ENCODE measurements at places on chromosomes 11 and 22.
A peak's percentile ranks its signal among the peaks of the same experiment; 100 is the strongest.

DNA sequence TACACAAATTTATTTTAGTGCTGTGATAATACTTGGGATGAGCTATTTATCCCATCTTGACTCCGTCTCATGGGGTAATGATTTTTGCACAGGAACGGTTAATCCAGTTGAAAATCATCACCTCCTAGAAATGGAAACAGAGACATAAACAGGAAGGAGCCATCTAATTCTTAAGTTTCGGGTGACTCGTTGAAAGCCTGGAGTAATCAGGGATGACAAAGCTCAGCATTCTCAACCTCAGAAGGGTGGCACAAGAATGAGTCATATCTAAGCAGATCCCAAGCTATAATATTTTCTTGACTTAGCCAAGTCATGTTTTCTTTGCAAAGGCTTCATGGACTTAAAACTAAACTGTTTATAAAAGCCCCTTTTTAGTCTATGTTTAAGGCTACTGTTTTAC is 280.8 kb upstream of the CCDC90B start:
- DNase-seq, result peak; percentile 85

- DNase-seq, result peak; percentile 85
Observed at GRCh38 chr11:9757809-9758636, 94.1 kb downstream of the SWAP70 start.

- DNase-seq, result peak; percentile 64
Observed at GRCh38 chr11:64234647-64235379, 429 bp downstream of the VEGFB start.

DNA sequence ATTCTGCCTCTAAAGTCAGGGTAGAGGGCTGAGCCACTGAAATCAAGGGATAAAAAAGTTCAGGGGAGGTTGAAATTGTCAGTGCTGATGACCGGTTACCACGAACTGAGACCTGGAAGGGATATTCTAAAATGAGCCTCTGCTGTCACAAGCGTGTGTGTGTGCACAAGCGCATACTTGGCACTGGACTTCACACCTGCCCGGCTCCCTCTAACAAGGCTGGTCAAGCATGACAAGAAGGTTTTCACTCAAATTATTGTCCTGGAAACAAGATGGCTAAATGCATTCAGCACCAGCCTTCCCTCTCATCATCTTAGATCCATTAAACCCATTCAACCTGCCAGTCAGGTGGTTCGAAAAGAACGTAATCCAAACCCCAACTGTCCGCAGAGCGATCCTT is 54.8 kb upstream of the CECR2 start:
- no peak for DNase-seq

DNA sequence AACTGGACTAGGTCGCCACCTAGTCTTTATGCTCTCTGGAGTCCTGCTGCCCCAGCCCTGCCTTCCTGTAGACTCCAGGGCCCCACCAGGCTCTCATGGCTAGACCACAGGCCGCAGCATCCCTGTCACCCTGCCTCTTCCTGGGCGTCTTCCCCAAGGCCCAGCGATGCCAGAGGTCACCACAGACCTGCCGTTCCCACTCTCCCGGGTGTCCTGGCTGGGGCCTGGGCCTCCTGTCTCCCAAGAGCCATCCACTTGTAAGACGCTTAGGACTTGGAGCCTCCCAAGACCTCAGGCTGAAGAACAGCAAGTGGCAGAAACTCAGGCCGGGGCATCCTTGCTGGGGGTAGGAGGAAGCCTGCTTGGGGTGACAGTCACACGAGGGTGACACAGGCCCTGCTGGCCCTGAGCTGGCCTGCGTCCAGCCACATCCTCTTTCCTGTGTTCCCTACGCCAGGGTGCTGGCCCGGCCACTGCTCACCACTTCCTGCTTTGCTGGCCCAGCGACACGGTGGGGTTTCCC is 2.0 kb upstream of the TCIRG1 start:
- no peak for DNase-seq

DNA sequence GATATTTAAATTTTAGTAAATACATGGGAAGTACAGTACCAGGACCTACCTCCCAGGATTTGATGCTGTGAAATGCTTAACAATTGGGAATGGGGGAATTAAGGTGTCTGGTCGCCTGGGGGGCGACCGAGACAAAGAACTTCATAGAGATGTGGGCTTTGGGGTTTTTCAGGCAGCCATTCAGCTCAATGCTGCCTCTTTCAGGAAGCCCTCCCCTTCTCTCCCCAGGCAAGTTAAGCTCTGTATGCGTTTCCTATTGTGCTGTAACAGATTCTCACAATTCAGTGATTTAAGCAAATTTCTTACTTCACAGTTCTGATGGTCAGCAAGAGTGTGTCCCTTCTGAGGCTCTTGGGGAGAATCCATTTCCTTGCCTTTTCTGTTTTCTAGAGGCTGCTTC is 53.8 kb downstream of the KIAA1671 start:
- no peak for DNase-seq

DNA sequence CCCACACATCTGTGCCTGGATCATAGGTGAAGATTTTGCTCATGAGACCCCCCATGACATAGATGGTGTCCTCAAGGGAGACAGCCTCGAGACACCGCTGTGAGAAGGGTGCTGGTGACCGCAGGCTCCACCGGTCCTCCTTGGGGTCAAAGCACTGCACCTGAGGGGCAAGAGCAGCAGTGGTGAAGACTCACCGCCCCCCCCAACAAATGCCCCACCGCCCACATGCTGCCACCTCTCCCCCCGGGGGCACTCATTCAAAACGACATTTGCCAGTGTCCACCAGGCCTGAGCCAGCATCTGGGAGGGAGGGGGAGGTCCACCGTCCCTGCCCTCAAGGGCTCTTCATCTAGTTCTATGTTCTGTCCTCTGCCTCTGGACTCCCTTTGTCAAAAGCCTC is 9.3 kb downstream of the KLHL35 start:
- no peak for DNase-seq

GRCh38 chr22:42314709-42315391 is 44.4 kb upstream of the TCF20 start:
- DNase-seq, result no peak

- DNase-seq, result no peak
Observed at GRCh38 chr11:32343325-32344008, 91.9 kb downstream of the WT1 start.

All from A673 (cell line).